ENCODE measurements at places on chromosomes 6 and 20.

DNA sequence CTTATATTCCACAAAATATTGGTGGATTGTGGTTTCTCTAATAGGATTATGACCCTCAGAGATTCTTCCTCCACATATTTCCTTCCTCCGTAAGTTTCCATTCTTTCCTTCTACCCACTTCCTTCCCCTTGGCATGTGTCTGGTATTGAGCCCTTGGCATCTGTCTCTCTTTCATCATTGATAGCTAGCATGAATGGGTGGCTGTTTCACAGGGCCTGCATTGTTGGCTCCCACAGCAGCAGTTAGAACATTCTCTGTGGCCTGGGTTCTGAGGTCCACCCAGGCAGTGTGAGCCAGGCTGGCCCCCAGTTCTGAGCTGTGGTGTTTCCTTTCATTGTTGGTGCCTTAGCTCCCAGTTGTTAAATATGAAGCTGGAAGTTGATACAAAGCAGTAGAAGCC lies 125.3 kb downstream of the ANKS1A start:
- no peak for DNase-seq

DNA sequence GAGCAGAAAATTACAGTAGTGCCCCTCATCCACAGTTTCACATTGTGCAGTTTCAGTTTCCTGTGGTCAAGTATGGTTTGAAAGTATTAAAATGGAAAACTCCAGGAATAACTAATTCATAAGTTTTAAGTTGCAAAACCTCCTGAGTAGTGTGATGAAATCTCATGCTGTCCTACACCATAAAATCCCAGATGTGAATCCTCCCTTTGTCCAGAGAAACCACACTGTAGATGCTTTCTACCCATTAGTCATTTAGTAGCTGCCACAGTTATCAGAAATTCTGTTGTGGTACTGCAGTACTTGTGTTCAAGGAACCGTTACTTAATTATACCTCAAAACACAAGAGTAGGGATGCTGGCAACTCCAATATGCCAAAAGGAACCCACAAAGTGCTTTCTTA lies 74.7 kb downstream of the PTCHD4 start:
- no peak for DNase-seq

DNA sequence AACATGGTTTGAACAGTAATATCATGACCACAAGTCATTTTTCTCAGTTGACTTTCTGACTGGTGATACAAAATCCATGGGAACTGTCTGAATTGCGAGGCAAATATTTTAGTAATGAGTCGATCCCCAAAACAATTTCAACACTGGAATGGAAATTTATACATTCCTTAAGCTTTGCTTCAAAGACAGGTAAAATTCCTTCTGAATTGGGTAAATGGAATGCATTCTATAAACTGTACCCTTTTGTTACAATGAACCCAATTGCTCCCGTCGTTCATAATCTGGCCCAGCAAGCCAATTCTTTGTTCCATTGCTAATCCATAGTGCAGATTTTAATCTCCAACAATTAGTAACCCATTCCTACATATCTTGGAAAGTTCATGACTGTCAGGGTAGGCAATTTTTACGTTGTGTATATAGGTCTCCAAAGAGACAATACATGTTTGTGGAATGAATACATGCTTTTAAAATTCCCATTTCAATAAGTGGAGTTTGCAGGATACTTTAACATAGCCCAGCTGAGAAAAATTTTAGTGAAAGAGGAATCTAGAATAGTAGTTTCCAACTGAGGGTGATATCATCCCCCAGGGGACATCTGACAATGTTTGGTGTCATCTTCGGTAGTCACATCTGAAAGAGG lies 32.7 kb downstream of the CYP24A1 start:
- no peak for DNase-seq

DNA sequence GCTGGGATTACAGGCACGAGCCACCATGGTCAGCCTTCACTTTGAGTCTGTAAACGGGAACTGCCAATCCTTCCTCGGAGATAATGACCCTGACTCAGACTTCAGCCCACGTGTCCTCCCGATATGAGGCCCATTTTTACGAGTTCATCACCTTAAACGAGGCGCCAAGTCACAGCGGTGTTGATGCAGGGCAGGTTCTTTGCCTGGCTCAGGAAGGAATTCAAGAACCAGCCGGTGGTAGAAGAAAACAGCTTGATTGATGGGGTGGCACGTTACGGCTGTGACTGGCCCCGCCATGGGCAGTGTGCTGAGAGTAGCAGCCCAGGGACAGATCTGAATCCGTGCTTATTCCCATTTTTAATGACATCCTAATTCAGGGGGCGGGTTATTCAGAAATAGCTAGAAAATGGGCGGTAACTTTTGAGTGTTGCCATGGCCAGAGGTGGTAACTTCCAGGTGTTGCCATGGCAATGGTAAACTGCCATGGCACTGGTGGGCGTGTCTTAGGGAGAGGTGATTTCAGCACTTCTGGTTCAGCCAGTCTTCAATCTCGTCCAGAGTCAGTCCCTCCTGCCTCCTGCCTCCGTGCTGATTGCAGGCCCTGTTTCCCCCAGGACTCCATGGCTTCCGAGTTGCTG lies 9.1 kb upstream of the MAP1LC3A start:
- DNase-seq: no peak

- no peak for DNase-seq
Observed at GRCh38 chr20:38728911-38729642, 4.8 kb downstream of the SLC32A1 start.

- DNase-seq: no peak
Observed at GRCh38 chr6:90008908-90009501, 114.7 kb downstream of the GJA10 start.

DNA sequence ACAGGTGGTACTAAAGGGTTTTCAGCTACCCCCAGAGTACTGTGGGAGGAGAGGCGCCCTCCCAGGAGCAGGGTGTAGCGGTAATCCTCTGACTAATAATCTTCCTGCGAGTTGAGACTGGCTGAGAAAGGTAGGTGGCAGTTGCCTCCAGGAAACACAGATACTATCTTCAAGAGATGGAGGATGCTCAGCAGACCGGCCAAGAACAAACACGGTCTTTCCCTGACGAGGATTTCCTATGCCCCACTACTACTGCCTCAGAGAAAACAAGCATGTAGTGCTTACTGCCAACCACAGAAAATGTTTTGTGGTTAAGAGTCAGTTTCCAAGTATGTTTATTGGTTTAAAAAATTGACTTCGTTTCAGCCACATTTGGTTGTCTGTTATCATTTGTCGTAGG lies 26.8 kb downstream of the C6orf89 start:
- DNase-seq: no peak

DNA sequence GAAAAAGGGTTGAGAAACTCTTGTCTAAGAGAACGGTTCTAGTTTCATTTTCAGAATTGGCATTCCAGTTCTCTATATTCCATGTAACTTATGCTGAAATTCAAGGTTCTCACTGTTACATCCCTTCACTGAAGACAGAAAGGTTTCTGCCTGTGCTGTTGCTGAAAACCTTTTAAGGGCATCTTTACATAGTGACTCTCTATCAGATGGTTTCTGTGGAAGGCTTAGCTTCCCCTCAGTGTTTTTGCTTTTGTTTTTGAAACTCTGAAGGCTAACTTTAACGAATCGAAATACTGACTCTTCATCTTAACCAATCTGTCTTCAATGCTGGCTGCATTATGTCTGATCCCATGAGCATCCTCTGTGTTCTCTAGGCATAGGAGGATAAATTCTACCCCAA lies 1286.2 kb upstream of the EYS start:
- no peak for DNase-seq

DNA sequence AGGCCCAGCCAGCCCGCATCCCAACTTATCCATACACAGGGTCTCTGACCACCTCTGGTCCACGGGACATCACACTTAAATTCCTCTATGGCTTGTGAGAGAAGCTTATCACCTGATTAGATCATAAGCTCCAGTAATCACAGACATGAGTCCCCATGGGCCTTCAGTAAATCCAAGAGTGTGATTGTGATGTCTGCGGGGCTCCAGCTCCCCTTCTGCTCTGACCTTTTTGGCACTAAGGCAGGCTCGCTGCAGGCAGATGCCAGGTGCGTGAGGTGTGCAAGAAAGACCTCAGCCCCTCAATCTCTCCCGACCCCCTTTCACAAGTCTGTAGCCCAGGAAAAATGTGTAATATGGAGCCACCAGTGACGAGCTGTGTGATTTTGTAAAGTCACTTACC lies 127.6 kb upstream of the DUSP22 start:
- no peak for DNase-seq

DNA sequence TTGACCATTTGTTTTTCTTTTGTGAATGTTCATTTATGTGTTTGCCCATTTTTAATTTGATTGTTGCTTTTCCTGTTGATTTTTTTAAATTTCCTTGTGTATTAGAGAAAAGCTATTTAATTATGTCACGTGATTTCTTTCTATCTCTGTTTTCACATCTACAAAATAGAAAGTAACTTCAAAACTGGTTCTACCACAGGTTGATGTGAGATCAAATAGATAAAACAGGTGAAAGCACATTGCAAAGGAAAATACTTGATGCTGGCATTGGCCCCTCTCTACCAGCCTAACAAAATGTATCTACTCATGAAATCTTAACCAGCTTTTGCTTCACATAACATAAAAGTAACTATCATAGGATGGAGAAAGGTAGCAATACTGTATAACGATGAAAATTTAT lies 129.2 kb downstream of the TMEM242 start:
- no peak for DNase-seq

GRCh38 chr20:39117491-39117890 lies 155.3 kb downstream of the DHX35 start:
- no peak for DNase-seq

- DNase-seq: no peak
Observed at GRCh38 chr6:3210024-3210610, 17.3 kb downstream of the TUBB2B start.

GRCh38 chr6:170101281-170102035 lies 189.4 kb downstream of the DLL1 start:
- DNase-seq: no peak

DNA sequence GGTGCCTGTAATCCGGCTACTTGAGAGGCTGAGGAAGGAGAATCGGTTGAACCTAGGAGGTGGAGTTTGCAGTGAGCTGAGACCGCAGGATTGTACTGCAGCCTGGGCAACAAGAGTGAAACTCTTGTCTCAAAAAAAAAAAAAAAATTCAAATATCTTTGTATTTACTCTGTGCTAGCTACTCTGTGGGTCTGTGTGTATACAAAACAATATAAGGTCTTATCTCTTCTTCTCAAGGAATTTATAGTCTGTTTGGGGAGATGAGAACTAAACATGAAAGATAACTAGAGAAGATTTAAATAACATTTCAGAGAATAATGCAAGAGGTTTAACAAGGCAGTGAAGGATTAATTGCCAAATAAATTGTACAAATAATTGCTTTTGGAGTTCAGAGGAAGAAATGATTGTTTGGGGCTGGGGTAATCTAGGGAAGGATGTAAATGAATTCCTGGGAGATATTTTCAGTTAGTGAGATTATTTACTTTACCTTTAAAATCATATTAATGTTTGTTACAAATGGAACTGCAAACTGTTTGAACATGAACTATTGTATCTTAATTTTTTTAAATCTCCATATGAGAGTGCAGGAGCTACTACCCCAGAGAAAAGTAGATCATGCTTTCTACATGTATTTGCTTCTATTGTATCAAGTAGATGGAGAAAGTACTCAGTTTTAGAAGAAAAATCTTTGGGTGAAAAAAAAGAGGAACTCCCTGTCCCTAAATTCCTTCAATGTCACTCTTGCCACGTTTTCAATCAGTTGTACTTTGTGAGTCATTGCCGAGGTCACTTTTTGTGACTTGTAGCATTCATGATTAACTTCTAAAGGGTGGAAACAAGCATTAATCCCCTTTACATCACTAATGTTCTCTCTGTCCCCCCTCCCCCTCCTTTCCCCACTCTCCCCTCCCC lies 39.0 kb downstream of the NCOA3 start:
- DNase-seq: peak; percentile 29

- no peak for DNase-seq
Observed at GRCh38 chr6:39861663-39862062, 69.5 kb downstream of the DAAM2 start.

DNA sequence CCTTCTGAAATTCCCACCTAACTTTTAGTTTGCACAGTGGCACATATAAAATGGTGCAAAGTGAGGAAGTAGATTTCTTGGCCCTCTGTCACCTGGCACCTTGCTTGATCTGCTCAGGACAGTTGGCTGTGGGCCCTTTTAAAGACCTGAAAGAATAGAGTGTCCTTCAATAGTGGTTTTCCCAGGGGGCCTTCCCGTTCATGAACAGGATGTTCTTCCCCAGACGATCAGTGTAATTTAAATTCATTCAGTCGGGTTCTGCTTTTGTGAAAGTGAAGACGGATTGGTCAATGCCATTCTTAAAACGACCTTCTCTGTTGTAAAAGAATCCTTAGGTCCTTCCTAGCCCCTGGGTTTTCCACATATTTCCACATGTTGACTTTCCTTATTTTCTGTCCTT lies 178.5 kb downstream of the SASH1 start:
- DNase-seq: peak; percentile 18

- DNase-seq: no peak
Observed at GRCh38 chr20:9281803-9282202, 212.9 kb downstream of the PLCB4 start.

DNA sequence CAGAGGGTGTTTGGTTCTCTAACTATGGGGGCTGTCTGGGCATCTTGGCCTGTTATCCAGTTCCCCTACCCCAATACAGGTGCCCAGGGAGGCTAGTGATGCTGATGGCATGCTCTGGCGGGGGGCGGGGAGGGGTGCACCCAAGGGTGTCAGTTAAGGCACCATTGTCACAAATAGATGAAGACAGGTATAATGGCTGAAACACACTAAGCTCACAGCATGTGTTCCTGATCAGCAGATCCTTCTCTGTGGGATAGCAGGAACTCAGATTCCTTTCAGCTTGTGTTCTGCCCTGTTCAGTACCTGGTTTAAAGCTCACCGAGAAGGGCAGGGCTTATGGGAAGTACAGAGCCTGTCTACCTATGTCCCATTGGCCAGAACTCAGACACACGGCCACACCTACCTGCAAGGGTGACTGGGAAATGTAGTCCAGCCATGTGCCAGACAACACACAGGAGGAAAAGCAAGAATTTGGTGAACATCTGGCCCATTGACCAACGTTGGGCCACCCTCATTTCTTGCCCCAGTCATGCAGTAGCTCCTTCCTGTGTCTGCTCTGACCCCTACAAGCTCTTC lies 3.4 kb upstream of the RSPO4 start:
- peak; percentile 60 for DNase-seq

GRCh38 chr6:1651362-1651761 lies 41.6 kb downstream of the FOXC1 start:
- no peak for DNase-seq

GRCh38 chr20:21357844-21358243 lies 39.5 kb downstream of the NKX2-4 start:
- no peak for DNase-seq

GRCh38 chr20:16397086-16397485 lies 176.2 kb downstream of the KIF16B start:
- DNase-seq: no peak

DNA sequence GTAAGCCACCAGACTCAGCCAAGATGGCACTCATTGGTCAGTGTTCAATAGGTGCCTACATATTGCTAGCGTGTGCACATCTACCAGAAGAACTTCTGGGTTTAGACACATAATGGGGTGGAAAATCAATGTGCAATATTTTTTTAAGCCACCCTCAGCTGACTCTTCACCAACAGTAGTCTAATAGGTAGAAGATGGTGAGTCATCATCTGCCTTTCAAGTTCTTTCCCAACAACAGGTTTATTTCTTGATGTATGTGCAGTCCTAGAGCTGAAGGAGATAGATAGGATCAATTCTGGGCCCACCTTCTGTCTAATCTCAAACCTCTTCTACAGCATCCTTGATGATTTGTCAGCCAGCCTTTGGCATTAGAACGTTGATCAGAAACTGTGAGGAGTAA lies 41.3 kb downstream of the IRAK1BP1 start:
- DNase-seq: no peak

All from OCI-LY7 (cell line).